A549 (cell line): ENCODE measurements at places on chromosomes 6 and 20.

DNA sequence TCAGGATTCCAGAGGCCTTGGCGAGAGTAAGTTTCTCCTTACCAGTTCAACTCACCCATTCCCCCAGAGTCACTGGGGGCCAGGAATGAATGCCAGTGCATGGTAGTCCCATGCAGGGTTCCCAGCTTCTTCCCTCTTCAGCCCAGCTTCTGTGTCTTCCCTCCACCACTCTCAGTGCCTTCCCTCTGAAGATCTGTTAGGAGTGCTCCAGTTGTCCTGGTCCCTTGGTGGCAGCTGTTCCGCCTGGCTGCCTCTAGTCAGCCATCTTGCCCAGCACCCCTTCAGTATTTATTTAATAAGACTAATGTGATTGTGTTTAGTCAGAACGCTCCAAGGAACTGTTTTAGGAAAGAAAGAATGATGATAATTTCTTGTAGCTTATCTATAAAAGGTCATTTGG lies 23.1 kb downstream of the FIG4 start:
- DNase-seq, result no peak

DNA sequence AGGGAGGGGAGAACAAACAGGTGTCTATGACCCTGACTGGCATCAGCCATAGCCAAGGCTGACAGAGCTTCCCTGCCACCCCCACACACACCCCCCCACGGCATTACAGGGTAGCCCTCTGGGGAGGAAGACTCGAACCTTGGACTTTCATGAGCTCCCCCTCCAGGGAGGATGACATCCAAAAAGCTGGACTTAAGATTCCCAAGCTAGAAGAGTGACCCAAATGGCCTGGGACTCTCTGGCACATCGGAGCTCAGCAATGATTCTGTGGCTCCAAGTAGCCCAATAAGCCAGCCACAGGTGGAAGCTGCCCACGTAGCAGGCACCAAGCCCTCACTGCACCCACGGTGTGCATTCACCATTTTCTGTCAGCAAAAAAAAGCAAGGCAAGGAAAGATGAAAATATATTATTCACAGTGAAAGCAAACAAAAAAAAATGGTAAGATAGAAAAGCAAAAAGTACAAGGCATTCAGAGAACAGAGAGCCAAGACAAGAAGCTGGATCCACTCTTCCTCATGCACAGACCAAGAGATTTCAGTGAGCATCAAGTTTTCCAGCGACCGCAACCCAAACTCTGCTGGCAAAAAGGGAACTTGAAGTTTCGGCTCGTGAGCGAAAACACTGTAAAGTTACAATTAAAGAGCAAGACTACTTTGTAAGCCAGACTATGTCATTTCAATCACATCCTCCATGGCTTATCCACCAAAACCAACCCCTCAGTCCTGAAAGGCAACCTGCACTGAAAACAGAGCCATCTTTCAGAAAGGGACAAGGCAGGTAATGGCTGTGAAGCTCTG lies 10.9 kb downstream of the JAG1 start:
- DNase-seq, result no peak

GRCh38 chr20:47809161-47809960 lies 24.1 kb upstream of the SULF2 start:
- DNase-seq, result peak; percentile 13

GRCh38 chr6:157432892-157433265 lies 51.9 kb downstream of the ZDHHC14 start:
- DNase-seq, result no peak

DNA sequence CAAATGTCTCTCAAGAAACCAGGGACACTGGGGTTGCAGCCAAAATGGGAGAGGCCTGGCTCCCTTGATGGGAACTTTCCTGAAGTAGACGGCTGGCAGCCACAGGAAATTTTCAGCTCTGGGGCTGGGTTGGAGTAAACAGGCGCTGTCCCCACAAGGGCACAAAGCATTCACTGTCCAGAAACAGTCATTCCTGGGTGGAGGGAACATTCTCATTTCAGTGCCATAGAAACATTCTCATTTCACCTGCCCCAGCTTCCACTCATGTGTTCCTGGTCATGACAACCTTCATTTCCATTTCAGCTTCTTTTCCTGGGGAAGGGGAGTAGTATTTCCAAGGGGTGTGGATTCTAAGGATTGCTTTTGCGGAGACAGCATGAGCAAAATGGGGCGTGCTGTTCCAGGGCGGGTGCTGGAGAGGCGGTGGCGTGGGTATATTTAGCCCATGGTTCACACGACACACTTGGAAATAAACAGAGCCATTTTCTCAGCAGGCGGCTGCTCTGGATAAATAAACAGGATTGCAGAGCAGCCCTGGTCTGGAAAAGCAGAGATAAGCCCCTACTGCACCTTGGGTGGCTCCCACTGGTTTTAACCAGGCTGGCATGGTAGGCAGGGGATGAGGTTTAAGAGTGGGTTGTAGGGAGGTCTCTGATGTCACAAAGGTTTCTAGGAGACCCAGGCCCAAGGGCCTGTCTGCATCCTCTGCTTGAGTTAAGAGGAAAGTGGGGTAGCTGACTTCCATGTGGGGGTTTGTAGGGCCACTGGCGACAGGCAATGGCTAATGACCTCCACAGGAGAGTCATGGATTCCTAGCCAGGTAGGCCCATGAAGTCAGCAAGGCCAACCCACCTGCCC lies 32.9 kb downstream of the COX4I2 start:
- DNase-seq, result no peak

- DNase-seq, result peak; percentile 23
Observed at GRCh38 chr20:542777-543368, 717 bp downstream of the CSNK2A1 start.

DNA sequence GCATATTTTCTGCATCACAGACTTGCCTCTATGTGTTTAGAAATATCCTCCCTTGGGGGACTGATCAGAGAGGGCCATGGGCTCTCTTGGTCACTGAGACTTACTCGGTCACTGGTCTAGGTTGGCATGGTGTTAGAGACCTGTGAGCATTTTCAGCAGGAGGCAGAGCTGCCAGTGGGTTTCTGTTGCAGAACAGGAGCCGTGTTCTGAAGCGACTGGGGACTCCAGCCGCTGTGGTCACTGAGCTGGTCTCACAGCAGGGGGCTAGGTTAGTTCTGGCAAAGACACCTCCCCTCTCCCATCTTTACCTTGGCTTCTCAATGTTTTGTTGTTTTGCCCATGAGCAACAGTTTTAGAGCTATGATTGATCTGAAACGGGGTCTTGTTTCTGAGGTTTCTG lies 8.7 kb downstream of the TMEM181 start:
- no peak for DNase-seq

- DNase-seq, result no peak
Observed at GRCh38 chr6:106066989-106067388, 19.1 kb upstream of the PRDM1 start.

DNA sequence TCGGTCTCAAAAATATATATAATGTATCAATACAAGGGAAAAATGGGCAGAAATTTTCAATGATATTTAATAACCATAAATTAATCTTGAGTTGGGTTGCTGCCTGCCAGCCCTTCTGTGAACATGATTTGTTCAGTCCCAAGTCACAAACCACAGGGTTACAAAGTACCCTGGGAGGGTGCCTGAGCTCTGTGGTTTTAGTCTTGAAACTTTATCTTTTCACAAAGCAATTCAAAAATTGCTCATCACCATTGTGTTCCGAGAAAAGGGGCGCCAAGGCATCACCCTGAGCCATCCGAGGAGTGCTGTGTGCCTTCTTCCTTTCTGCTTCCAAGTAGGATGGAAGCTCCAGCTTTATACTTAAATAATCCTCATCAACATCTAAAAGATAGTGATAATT lies 141.6 kb upstream of the AKAP12 start:
- DNase-seq, result no peak

- DNase-seq, result no peak
Observed at GRCh38 chr6:80403365-80403764, 296.9 kb downstream of the BCKDHB start.
